Stimulated activated CD8-positive, alpha-beta memory T cell treated with anti-CD3 and anti-CD28 coated beads, Interleukin-4, amount 100 ng/mL, for 4 hours (primary cell): ENCODE measurements at places on chromosomes 11 and 22.

DNA sequence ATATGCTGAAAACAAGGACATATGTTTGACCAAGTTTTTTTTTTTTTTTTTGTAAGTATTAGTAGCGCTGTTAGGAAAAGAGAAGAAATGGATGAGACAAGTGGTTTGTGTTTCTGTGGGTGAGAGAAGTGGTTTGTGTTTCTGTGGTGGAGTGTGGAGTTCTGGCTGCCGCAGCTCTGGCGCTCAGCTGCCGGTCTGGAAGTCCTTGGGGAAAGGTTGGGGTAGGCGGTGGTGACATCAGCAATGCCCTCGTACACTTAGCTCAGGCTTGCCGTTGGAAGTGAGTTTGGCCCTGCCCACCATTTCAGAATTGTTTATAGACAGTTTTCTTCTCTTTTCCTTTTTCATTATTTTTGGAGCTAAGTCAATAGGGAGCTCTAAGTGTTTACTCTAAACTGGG lies 116.6 kb downstream of the TBC1D22A start:
- no peak for DNase-seq

GRCh38 chr11:128146926-128147605 lies 440.3 kb downstream of the ETS1 start:
- DNase-seq: no peak

DNA sequence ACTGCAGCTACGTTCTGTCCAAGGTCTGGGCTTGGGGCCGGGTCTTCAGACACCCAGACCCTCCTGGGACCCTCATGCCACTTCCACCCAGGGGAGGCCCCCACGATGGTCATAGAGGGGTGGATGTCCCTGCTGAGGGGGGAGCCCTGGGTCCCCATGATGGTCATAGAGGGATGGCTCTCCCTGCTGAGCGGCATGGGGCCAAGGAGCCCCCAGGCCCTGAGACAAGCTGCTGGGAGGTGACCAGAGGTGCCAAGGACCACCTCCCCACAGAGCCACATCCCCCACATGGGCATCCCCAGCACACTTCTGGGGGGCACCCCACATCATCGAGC lies 7.2 kb downstream of the MUC5B start:
- DNase-seq: no peak

- DNase-seq: no peak
Observed at GRCh38 chr11:56849852-56850251, 101.4 kb upstream of the OR9G4 start.

- DNase-seq: no peak
Observed at GRCh38 chr11:8839306-8839956, 71.6 kb upstream of the AKIP1 start.

DNA sequence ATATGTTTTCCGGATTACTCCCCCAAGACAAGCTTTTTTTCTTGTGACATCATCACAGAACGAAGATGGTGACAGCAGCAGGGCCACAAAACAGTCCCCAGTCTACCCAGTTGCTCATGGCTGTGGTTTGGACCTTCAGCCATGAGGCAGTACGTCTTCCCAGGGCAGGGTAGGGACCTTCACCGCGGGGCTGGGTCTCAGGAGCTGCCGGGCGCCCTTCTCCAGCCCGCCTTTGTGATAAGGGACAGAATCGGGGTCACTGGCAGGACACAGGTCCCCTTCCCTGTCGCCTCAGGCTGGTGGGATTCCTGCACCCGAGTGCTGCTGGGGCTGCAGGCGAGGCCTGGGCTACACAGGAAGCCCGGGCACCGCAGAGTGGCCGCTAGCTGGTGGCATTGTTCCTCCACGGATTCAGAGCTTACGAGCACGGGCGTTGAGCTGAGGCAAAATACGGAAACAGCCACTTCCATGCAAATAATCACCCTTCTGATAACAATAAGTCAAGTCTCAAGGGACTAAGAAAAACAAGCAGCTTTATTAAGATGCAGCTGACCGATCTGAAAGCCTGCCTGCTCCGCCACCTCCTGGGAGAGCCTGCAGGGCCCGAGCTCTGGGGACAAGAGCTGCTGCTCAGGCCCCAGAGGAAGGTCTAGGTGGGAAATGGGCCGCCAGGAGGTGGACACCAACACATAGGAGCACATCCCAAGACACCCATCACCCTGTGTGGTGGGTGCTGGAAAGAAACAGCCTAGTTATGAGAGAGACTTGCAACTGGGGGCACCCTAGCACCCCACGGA lies 12.3 kb downstream of the TBX1 start:
- DNase-seq: no peak

DNA sequence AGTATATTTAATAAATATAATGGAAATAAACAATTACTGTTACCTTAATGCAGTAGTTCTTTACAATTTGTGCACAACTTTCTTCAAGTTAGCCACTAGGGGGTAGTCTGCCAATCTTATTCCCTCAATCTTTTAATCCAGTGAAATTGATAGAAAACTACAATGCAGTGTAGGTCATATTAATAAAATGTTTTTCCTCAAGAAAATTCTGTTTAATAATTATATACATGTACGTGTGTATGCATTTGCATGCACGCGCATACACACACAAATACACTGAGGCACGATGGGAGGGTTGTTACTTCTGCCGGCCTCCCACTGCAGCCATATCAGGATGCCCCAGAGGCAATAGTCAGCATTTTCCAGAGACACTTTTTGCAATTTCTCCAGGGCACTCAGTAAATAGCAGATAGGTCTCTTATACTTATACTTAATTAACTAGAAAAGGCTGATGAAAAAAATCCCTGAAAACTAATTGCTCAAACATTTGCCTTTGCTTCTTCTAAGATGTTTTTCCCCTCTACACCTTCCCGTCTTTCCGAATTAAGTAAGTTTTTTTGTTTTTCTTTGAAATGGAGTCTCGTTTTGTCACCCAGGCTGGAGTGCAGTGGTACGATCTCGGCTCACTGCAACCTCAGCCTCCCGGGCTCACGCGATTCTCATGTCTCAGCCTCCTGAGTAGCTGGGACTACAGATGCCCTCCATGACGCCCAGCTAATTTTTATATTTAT lies 3.1 kb downstream of the GAB2 start:
- no peak for DNase-seq

DNA sequence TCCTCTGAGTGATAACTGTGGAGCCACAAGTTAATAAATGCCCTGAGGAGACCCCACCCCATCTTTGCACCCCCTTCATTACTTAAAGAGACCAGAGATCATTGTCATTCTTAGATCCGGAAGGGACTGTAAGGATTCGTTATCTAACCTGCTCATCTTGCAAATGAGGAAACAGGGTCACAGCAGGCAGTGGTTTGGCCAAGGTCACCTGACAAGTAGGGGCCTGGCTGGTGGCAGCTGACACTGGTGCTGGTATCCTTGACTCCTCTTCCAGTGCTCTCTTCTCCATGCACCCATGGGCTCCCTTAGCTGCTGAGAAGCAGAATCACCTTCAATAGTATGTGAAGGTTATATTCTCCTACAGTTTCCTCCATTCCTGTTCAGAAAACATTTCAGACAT lies 151.6 kb downstream of the GRIK4 start:
- no peak for DNase-seq

- no peak for DNase-seq
Observed at GRCh38 chr11:45209000-45209879, 62.8 kb downstream of the PRDM11 start.

DNA sequence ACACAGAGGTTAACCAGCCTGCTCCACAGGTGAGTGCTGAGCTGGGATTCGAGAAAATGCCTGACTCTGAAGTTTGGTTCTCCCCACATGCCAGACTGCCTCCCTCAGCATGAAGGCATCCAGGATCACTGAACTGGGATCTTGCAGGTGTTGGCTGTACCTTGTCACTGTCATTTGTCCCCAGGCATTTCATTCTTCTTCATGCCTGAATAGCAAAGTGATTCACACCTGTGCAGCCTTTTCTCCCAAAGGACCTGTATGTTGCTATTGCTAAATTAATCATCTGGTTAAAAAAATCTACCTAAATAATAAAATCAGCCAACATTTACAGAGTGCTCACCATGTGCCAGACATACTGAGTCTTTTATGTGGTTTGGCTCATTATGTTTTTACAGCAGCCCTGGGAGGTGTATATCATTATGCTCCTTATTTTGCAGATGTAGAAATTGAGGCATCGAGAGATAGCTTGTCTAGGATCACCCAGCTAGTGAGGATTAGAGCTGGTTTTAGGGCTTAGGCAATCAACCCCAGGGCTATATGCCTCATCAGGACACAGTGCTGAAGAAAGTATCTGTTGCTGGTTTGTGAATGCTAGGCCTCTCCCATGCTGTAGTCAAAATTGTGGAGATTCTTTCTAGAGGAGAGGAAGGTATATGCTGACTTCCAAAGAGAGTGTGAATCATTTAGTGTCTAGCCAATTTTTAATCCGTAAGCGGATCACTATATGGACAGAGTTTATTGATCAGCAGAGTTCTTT lies 204.4 kb downstream of the HIPK3 start:
- no peak for DNase-seq

DNA sequence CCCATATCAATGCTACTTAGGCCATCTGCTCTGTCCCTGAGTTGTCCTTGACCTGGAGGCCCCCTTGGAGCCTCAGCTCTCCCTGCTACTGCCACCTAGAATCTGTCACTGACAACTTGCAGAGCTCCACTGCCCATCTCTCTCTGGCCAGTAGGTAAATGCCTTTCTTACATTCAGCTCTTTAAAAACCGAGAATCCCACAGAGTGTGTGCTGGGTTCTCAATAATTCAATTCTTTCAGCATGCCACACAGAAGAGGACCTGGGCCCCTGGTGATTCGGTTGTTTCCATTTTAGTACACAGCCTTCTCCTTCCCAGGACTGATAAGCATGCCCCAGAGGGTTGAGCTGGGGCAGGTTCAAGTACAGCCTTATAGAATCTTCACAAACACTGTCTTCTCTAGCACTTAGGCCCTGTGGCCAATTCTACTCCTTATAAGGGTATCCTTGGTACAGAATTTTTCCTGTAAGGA lies 22.0 kb upstream of the IPO7 start:
- DNase-seq: no peak

GRCh38 chr11:63945477-63946163 lies 6.8 kb downstream of the NAA40 start:
- no peak for DNase-seq

DNA sequence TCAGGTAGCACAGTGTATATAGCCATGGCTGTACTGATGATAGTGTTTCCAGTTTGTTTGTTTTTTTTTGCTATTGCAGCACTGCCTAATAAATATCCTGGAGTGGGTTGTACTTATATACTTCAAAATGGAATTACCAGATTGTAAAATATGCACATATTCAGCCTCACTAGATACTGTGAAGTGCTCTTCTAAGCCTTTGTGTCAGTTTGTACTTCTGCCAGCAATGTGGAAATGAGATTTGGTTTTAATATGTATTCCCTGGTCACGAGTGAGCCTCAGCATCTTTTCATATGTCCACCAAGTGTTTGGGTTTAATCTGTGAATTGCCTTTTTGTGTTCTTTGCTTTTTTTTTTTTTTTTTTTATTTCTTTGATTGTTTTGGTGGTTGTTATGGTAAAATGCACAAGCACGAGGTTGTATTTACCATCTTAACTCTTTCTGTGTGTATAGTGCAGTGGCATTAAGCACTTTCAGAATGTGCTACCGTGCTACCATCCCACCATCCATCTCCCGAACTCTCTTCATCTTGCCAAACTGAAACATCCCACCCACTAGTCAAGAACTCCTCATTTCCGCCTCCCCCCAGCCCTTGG lies 34.9 kb downstream of the ST3GAL4 start:
- DNase-seq: no peak

DNA sequence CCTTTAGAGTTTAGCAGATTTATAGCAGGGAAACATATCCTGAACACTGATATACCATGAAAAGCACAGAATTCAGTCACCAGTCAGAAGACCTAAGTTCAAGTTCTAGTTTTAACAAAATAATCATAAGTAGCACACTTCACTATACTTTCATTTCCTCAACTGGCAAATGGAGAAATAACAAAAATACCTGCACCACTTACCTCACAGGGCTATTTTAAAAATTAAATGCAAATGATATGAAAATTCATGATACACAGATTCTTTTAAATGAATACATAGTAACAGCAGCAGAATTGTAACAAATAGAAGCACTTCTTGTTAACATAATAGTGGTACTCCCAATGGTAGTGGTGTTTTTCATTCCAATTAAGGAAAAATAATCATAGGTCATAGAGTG lies 139.0 kb downstream of the FCHSD2 start:
- no peak for DNase-seq

DNA sequence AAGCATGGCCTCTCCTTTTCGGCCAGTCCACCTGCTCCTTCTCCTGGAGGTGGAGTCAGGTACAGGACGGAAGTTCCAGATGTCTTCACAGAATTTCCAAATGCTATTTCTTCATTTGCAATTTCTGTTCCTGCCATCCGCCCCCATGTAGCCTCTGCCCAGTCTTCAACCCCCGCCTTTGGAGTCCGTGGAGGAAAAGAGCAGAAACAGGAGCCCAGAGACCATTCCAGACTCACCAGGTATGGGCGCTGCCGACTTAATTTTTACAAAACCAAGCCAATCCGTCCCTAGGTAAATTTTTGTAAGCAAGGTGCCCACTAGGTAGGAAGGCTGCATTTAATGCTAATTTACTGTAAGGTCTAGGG lies 28.9 kb downstream of the RELT start:
- DNase-seq: no peak

DNA sequence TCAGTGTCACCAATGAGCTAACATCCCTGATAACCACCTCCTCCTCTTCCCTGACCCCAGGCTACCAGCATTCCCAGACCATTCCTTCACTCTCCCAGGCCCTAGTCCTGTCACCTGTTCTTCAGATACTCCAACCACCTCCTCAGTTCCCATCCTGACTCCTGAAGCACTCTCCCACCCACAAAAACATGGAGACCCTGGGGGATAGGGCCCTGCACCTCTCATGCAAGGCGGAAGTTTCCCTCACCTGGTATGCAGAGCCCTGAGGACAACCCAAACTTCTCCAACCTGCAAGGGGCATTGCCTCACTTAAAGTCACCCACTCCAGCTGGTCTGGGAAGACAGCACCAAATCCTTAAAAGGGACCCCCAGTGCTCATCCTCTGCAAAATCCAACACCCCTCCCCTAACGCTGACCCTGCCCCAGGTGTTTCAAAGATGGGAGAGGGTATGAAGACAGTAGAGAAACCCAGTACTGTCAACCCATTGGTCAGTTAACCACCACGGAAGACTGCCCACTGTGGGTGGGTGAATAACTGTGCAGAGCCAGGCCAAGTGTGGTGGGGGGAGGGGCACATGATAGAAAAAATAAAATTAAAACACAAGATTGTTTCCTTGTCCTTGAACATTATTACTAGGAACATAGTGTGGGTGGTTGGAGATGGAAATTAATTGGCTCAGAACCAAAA lies 1.4 kb downstream of the TNKS1BP1 start:
- DNase-seq: no peak

GRCh38 chr11:37770145-37770544 lies 1172.1 kb upstream of the RAG2 start:
- DNase-seq: no peak

DNA sequence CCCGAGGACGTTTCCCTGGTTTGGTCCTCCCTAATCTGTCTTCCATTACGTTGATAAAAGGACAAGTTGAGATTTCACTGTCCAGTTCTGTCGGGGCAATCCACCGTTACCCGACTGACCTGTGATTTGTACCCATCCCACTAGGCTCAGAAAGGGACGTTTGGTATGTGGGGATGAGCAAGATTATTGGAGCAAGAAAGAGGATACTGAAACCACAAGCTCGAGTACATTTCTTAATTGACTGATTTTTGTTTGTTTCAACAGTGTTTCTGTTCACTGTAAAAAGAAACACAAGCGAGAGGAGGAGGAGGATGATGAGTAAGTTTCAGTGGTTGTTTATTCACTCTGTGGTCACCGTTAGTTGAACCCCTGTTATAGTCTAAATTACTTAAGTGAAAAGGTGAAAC lies 969 bp downstream of the CCDC117 start:
- DNase-seq: no peak

- no peak for DNase-seq
Observed at GRCh38 chr11:109728056-109728455, 306.1 kb downstream of the C11orf87 start.

GRCh38 chr11:118497831-118498230 lies 29.4 kb upstream of the TTC36 start:
- DNase-seq: no peak
